Testis (tissue), 5 donors: ENCODE measurements at places on chromosomes 11 and 22.

- no peak for DNase-seq
Measured at GRCh38 chr22:41808400-41808799, 7.9 kb downstream of the CCDC134 start.

- DNase-seq: no peak
Measured at GRCh38 chr11:73465871-73466270, 89.7 kb downstream of the RELT start.

DNA sequence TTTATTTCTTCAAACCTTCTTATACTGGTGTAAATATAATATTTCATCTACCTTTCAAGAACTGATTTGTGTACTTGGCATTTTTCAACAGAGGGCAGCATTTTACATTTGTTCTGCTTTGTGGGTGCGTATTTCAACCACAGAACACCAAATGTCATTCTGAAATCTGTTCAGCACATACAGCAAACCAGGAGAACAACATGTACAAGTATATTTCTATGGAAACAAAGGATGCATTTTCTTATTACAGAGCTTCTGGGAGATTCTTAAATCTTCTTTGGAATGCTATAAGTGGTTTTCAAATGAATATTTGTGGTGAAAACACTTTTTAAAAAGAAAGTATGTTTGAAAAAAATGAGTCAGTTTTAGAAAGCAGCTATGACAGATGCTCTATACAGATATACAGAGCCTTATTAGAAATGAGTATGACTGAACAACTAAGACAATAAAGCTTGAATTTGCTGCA, 946.0 kb downstream of the FAM181B start:
- DNase-seq: no peak

GRCh38 chr11:93840180-93840579, 10.2 kb downstream of the VSTM5 start:
- no peak for DNase-seq

DNA sequence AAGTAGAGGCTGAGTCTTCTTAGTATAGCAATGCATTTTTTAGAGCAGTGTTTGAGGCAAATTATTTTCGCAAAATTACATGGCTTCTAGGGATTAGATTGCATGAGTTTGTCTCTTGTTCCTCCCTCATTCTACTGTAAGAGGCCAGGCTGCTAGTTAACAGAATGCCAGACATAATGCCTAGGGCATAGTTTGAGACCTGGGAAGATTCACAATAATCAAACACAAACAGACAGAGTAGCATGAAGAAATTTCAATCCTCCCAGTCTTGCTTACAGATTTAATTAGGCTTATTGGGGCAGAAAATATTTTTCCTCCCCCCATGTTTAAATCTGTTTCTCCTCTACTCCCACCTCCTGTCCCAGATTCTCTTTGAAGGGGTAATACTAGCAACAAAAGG, 48.3 kb downstream of the ARHGEF12 start:
- DNase-seq: no peak

DNA sequence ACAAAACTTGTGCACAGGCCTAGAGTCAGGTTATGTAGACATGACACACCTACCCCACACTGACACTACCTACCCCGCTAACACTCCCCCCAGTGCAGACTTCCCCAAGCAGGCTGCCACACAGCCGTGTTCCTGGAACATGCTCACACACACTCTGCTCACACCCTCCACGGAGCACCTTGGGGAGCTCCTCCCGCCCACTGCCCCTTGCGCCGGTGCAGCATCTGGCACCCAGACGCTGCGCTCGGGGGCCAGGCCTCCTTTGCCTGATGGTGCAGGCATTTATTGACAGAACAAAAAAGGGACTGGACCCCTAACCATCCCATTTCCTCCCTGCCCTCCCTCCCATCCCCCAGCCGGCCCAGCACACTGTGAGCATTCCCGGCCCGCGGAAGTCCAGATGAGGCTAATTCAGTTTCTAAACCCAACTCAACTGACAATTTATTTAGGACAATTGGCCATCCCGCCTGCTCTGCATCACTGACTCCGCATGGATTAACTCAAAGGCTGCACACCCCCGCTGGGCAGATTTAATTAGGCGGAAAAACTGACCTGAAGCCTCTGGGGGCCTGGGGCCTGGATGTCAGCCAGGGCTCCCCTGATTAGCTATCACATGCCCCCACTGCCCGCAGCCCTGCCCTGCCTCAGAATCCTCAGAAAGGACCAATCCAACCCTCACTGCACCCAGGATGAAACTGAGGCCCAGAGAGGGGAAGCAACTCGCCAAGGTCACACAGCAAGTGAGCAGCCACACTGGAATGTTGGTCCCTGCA, 30.1 kb downstream of the KCNC1 start:
- no peak for DNase-seq
